ENCODE measurements at places on chromosomes 5 and 9.

- no peak for DNase-seq
Observed at GRCh38 chr5:87127956-87128687, 139.6 kb upstream of the RASA1 start.

- no peak for DNase-seq
Observed at GRCh38 chr5:116571568-116572349, 2.9 kb downstream of the SEMA6A start.

GRCh38 chr9:90815183-90815943, 13.7 kb downstream of the SYK start:
- DNase-seq, result peak; percentile 68

DNA sequence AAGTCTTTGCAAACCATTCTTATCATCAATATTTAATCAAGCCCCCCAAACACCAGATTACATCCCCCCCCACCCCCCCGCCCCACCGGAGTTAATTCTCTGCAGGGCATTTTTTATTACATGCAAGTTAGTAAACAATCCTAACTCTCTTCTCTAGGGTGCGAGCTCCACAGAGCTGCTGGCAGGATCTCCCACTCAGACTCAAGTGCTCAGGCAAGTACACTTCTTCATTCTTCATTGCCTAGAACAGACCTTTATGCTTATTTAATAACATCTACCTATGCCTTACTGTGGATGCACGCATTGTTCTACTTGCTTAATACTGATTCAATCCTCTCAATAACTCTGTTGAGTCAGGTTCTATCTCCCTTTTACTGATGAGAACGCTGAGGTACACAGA, 9.9 kb downstream of the SAXO1 start:
- no peak for DNase-seq

DNA sequence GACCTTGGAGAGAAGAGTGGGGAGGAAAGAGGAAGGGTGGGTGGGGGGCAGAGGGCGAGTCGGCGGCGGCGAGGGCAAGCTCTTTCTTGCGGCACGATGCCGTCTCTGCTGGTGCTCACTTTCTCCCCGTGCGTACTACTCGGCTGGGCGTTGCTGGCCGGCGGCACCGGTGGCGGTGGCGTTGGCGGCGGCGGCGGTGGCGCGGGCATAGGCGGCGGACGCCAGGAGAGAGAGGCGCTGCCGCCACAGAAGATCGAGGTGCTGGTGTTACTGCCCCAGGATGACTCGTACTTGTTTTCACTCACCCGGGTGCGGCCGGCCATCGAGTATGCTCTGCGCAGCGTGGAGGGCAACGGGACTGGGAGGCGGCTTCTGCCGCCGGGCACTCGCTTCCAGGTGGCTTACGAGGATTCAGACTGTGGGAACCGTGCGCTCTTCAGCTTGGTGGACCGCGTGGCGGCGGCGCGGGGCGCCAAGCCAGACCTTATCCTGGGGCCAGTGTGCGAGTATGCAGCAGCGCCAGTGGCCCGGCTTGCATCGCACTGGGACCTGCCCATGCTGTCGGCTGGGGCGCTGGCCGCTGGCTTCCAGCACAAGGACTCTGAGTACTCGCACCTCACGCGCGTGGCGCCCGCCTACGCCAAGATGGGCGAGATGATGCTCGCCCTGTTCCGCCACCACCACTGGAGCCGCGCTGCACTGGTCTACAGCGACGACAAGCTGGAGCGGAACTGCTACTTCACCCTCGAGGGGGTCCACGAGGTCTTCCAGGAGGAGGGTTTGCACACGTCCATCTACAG, 760 bp downstream of the NPR3 start:
- no peak for DNase-seq

- no peak for DNase-seq
Observed at GRCh38 chr9:77977210-77977611, 54.4 kb downstream of the GNAQ start.

DNA sequence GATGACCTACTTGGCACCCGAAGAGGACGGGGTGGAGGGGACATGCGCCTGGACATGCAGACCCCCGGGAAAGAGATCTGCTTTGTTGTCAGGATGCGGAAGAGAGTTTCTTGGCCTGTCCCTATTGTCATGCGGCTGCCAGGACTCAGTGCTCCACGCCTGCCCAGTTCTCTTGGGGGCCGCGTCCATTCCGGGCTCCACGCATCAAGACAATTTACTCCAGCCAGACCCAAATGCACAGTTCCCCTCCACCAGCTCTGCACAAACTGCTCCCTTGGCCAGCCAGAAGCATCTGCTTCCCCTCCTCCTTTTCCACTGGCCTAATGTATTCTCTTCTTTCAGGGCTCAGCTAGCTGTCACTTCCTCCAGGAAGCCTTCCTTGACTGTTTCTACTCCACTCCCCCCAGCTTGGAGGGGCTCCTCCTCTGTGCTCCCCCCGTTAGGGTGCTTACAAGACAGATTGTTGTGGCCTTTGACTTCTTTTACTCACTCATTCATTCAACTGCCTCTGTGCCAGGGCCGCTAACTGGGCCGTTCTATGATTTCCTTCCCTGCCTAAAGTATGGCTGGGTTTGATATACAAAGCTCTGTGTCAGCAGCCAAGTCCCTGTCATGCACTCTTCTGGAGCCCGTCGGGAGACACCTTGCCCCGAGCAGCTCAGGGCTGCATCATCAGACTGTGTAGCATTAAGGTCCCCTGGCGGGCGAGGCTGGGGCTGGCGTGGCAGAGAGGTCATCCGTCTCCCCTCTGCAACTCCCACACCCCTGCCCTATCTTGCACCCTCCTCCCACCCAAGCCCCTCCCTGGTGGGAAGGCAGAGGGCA, 6.6 kb downstream of the FIBCD1 start:
- DNase-seq, result peak; percentile 77

DNA sequence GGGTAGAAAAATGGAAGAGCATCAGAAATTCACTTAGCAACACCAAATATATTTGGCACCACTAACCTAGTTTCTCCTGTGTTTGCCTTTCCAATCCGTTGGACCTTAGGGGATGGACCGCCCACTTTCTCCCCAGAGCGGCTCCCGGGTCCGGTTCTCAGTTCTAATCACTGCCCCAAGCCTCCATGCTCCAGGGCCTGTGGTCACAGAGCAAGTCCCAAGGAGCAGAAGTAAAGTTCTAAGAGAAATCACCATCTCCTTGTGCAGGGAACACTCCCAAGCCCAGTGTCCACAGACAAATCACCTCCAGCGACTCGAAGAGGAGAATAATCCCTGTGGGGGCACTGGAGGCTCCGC, 728 bp upstream of the SLC1A1 start:
- DNase-seq, result peak; percentile 58

GRCh38 chr5:175162036-175162435, 281.9 kb downstream of the DRD1 start:
- no peak for DNase-seq

DNA sequence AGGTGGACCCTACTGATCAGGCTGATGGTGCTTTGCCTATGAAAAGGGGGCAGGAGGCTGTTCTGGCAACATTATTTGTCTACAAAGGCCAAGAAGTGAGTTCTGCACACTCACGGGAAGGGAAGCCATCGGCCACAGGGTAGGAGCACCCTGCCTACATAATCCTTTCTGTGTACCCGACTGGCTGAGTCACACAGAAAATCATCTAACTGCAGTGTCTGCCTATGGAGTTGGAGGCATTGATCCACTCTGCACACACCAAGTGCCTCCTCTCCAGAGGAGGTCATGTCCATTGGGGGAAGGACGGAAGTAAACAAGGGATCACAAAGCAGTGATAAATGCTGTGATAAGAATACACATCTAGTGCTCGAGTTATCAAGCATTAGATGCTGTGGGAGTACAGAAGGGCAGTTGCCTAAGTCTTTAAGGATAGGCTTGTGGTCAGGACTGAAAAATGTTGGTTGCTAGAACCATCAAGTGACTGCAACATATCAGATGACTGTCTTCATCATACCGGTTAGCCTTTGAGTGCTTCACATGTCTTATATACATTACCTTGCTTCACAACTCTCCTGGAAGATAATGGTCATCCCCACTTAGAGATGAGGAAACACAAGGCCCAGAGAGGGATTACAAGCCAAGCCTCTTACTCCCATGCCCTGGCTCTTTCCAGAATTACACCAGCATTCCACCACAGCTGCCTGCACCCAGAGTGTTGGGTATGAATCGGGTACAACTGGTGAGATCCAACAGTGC, 1.3 kb upstream of the SLC2A8 start:
- DNase-seq, result no peak

- peak; percentile 53 for DNase-seq
Observed at GRCh38 chr5:72749362-72749997, 67.0 kb upstream of the TNPO1 start.

- DNase-seq, result no peak
Observed at GRCh38 chr5:123626051-123626450, 114.1 kb downstream of the CSNK1G3 start.

DNA sequence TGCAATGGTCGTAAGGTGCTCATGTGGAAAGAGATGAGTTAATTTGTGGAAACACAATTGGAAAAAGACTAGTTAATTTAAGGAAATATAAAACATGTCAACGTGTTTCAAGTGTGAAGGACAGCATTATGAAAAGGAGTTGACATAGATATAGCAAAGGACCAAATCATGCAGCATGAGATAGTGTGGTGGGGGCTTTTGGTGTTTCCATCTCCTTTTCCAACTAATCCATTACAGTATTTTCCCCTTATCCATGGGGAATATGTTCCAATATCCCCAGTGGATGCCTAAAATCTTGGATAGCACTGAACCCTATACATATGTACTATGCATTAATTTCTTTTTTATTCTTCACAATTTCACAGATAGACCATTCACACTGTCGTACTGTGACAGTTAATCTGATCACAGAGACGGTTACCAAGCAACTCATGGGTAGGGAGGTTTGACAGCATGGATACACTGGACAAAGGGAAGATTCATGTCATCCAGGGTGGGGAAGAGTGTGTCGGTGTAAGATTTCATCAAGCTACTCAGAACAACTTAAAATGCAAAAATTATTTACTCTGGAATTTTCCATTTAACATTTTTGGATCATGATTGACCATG, 238.6 kb downstream of the CDH12 start:
- DNase-seq, result no peak

- DNase-seq, result no peak
Observed at GRCh38 chr9:133436681-133437080, 14.5 kb downstream of the ADAMTS13 start.

DNA sequence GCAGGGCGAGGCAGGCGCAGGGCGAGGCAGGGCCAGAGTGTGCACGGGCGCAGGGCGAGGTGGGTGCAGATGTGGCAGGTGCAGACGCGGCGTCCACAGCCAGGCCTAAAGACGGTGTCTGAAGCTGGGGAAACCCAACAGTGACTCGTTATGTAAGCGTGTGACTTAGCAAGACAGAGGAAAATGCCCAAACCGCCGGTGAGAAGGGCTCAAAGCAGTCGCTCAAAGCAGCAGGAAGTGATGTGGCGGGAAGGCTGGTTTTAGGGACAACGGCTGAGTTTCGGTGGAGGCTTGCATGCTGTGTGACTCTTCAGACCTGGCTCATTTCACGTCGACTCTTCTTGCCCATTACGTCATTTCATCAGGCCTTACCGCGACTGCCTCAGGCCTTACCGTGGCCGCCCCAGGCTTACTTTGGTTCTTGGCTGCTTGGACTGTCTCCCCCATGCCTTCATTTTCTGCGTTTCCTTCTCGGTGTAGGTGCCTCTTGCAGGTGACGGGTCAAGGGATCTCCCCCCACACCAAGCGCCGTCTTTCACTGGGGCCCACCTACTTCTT, 50.5 kb upstream of the EXOC3 start:
- DNase-seq, result peak; percentile 53

DNA sequence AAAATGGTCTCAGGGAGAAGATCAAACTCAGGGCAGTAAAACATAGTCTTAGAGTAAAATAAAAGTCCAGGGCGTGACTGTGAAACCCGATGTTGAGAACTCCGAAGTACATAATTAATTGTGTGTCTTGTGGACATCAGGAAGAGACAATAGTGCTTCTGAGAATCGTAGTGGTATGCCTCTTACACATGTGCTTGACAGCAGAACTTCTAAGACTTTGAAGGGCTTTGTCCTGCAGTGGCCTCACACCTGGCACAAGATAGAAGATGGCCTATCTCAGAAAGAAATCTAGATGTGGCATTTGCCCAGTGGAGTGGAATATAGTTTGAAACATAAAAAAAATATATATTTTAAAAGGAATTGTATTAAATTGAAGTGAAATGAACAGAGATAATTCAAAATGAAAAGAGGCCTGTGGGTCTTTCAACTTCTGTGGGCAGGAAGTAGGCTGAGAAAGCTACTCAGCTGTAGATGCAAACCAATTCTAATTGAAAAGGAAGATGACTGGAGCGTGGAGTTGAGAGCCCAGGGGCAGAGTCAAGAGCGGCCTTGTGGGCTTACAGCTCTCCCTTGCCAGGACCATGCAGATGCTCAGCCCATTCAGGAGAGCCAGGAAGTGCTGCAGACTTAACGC, 468.4 kb downstream of the KDM4C start:
- no peak for DNase-seq

DNA sequence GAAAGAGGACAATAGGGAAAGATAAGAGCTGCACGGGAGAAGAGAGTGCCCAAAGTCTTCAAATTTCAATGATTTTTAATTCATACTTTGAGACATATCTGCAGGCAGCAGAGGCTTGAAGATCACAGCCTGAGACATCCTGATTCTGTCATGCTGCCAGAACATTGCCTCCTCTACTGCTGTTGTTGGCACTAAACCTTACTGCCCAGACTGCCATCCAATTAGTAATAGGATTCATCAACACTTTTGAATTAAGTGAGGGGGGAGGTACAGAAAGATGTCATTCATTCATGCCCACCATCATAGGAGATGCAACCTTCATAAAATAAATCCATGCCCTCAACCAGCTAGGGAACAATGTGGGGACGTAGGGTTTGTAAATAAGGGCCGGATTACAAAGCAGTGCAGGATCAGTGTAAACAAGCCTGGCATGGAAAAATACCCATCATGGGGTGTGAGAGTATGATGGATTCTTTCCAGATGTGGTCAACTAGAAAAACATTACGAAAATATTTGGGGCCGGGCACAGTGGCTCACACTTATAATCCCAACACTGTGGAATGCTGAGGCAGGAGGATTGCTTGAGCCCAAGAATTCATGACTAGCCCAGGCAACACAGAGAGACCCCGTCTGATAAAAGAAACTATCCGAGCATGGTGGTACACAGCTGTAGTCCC, 122.1 kb upstream of the DAPK1 start:
- no peak for DNase-seq

DNA sequence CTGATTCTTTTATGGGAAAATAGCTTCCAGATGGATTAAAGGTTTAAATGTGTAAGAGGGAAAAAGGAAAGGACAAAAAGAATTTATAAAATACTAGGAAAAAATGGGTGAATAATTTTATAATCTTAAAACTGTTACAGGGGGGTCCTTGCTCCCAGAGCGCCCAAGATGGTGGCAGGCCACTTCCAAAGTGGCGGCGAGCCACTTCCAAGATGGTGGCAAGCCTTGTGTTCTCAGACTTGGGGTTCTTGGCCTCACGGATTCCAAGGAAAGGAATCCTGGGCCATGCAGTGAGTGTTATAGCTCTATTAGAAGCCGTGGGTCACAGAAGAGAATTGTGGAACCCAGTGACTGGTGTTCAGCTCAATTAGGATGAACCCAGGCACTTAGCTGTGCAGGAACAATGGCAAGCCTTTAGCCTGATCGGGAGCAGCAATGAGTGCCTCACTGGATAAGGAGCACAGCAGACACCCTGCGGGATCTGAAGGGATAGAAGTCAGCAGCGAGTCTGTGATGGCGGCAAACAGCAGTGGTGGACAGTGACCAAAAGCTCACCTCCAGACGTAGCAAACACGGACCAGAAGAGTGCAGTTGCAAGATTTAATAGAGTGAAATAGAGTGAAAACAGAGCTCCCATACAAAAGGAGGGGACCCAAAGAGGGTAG, 83.2 kb upstream of the SNCAIP start:
- no peak for DNase-seq

- no peak for DNase-seq
Observed at GRCh38 chr5:25006734-25007133, 362.0 kb upstream of the CDH10 start.
